Aorta (tissue), 5 donors: ENCODE measurements at places on chromosomes 11 and 22. TPM values are rescaled to one million over a fixed set of nuclear protein-coding genes. Genes with fewer than 3 reads are reported as not detected.

TREH gene
- polyA plus RNA-seq: 7.2 TPM

SULT4A1 gene
- not detected for polyA plus RNA-seq

H19 gene
- 4.5 TPM for polyA plus RNA-seq

ANKRD42 gene
- polyA plus RNA-seq: 8.6 TPM

C11orf97 gene
- polyA plus RNA-seq: not detected

CTTN gene
- polyA plus RNA-seq: 67.6 TPM

MS4A15 gene
- polyA plus RNA-seq: 0.38 TPM

INPPL1 gene
- polyA plus RNA-seq: 21.9 TPM

OR5B21 gene
- not detected for polyA plus RNA-seq

LMNTD2 gene
- polyA plus RNA-seq: 1.7 TPM

CASP1 gene
- polyA plus RNA-seq: 32.1 TPM

NXPE2 gene
- polyA plus RNA-seq: not detected

APOBEC3F gene
- polyA plus RNA-seq: 9.5 TPM

CREB3L1 gene
- polyA plus RNA-seq: 6.9 TPM

SAA4 gene
- 2.1 TPM for polyA plus RNA-seq

TMA7B gene
- not detected for polyA plus RNA-seq

PDXP gene
- 16.2 TPM for polyA plus RNA-seq

LRRC32 gene
- polyA plus RNA-seq: 121 TPM

CD151 gene
- polyA plus RNA-seq: 1,186 TPM

CRYBA4 gene
- not detected for polyA plus RNA-seq

IRAG1 gene
- polyA plus RNA-seq: 135 TPM

KIAA1671 gene
- polyA plus RNA-seq: 11.5 TPM

TM7SF2 gene
- 11.8 TPM for polyA plus RNA-seq

ANO1 gene
- polyA plus RNA-seq: 25.5 TPM

GSTT2B gene
- 8.0 TPM for polyA plus RNA-seq

TENM4 gene
- polyA plus RNA-seq: 0.25 TPM

TIGD3 gene
- polyA plus RNA-seq: 0.88 TPM

TSPAN32 gene
- 8.7 TPM for polyA plus RNA-seq

CASP12 gene
- polyA plus RNA-seq: 2.4 TPM

SLC22A8 gene
- not detected for polyA plus RNA-seq

FOXRED1 gene
- 9.6 TPM for polyA plus RNA-seq

FBLN1 gene
- polyA plus RNA-seq: 48.1 TPM
